ENCODE measurements at places on chromosomes 13 and 19.

GRCh38 chr13:21579754-21580316, 24.1 kb downstream of the MICU2 start:
- no peak for DNase-seq

GRCh38 chr13:59043016-59043415, 1120.7 kb downstream of the DIAPH3 start:
- no peak for DNase-seq

GRCh38 chr13:102708991-102709390, 14.1 kb upstream of the METTL21C start:
- no peak for DNase-seq

GRCh38 chr19:46963093-46963734, 56.4 kb upstream of the NPAS1 start:
- DNase-seq = no peak
